Caki2 (cell line): ENCODE measurements at places on chromosomes 4 and X.
A peak's percentile ranks its signal among the peaks of the same experiment; 100 is the strongest.

GRCh38 chr4:153034681-153035080 lies 98.6 kb downstream of the FHDC1 start:
- no peak for DNase-seq

DNA sequence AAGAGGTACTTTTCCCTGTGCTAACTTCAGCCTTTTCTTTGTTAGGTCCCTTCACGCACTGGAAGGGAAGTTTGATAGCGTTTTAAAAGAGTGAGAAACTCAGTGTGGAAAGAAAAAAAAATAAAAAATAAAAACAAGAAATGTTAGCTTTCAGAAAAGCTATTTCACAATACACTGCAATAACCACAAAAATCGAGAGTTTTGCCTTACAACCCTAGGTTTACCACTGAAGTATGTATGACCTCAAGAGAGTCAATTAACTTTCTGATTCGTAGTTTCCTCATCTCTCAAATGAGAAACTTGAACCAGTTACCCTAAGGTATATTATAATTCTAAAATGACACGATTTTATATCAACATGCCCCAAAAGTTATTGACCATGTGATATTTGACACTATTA lies 93.9 kb upstream of the JADE1 start:
- DNase-seq, result no peak

GRCh38 chrX:120672841-120673530 lies 43.1 kb upstream of the C1GALT1C1 start:
- no peak for DNase-seq

GRCh38 chr4:178811356-178811755 lies 1369.1 kb upstream of the AGA start:
- no peak for DNase-seq

- DNase-seq, result no peak
These were observed 99.8 kb downstream of the TSPAN5 start for GRCh38 chr4:98558471-98559169.

DNA sequence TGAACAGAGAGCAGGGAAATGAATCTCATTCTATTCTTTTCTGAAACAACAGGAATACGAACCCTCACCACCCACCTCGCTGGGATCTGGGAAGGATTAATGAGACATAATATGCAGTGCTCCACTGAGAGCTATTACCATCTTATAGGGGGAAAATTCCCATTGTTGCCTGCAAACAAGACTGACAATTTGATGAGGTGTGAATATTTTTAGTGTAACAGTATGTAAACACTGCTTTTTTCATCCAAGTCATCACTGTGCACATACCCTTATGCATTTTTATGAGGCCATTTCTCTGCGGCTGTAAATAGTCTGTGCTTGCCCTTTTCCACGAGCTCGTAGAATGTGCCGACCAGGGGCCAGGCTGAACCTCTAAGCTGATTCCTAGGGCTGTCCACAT lies 285.6 kb upstream of the CPEB2 start:
- no peak for DNase-seq

- no peak for DNase-seq
These were observed 364.8 kb downstream of the PCDH10 start for GRCh38 chr4:133513901-133514300.

DNA sequence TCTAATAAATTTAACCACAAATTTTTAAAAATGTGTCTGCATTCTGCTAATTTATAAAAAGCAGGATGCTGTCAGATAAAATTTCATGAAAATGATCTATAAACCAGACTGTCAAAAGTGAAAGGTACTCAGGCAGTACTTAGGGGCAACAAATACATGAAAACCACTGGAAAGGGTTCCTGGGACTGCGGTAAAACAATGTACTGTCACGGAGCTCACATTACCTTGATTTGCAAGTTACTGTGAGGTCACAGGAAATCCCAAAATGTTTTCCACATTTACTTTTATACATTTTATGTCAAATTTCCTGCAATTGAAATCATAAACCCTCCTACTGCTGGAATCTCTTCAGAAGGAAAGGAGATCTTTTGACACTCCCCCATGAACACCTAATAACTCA lies 45.3 kb downstream of the SHISA3 start:
- no peak for DNase-seq

DNA sequence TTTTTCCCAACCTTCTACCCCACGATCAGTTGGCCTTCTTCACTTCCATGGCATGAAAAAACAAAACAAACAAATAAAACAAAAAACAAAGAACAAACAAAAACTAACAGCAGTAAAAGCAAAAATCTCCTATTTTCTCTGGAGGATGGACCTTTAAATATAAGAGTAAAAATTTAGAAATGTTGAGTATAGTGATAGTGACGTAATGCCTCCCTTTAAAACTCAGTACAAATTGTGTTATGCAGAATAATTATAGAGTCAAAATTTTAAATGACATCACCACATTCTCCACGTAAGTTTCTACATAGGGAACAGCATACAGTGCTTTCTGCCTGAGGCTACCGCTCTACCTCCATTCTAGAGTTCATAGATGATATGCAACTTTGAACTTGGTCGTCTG lies 2156.4 kb downstream of the PCDH7 start:
- DNase-seq, result no peak

GRCh38 chr4:77500801-77501200 lies 104.8 kb upstream of the CXCL13 start:
- DNase-seq, result no peak

- DNase-seq, result peak; percentile 92
These were observed 88.1 kb upstream of the STOX2 start for GRCh38 chr4:183816882-183817509.

DNA sequence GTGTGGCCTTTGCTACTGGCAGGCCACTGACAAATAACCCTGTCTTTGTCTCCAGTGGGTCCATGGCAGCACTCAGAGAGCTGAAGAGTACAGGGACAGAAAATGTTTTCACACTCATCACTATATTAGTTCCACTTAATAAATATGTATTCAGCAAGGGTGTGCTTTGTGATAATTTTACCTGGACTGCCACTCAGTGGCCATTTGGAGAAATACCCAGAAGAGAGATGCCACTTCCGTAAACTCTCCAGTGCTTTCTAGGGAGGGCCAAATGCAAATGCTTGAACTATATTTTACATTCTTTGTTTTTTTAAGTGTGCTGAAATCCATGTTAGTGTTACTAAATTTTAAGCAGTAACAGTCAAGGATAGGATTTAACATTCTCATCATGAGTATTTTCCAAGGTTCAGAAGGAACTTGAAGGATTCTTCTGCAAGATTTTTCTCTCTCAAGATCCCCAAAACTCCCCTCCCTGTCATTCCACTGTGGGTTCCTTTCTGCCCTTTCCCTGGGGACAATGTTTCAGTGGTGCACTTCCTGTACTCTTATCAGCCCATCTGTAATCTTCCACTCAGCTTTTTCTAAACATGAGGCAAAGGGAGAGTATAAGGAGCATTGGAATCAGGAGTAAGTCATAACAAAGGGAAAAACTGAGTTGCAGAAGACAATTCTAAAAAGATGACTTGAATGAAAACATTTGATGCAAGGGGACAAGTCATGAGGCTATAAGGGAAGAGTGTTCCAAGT lies 46.0 kb downstream of the TFDP3 start:
- peak; percentile 9 for DNase-seq

- DNase-seq, result no peak
These were observed 59.8 kb downstream of the CASK start for GRCh38 chrX:41863343-41864203.

DNA sequence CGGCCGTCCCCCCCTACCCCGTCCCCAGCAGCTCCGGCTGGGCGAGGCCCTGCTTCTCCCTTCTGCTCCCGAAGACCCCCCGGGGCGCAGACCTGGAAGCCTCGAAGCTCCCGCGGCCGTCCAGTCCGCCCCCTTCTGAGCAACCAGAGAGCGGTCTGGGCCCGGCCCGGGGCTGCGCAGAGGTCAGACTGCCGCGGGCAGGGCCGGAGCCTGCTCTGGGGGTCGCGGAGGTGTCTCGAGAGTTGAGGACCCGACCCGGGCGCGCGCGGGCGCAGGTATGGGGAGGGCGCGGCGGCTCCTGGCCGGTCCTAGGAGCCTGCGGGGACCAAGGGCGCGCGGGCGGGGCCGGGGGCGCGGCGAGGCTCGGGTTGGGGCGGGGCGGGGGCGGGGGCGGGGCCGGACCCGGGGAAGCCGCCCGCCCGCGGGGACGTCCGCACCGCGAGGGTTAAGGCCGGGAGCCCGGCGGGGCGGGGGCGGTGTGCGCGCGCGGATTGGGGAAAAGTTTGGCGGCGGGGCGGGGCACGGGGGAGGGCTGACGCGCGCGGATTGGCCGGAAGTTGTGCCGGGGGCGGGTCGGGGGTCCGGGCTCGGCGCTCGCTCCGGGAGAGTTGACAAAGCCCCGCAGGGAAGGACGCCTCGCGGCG lies at the start of gene FGFRL1:
FGFRL1 (plus strand) TSS at position 605 of the 644 bp plus-strand sequence. CDS start 860 bp downstream, outside the sequence.
- peak; percentile 71 for DNase-seq

DNA sequence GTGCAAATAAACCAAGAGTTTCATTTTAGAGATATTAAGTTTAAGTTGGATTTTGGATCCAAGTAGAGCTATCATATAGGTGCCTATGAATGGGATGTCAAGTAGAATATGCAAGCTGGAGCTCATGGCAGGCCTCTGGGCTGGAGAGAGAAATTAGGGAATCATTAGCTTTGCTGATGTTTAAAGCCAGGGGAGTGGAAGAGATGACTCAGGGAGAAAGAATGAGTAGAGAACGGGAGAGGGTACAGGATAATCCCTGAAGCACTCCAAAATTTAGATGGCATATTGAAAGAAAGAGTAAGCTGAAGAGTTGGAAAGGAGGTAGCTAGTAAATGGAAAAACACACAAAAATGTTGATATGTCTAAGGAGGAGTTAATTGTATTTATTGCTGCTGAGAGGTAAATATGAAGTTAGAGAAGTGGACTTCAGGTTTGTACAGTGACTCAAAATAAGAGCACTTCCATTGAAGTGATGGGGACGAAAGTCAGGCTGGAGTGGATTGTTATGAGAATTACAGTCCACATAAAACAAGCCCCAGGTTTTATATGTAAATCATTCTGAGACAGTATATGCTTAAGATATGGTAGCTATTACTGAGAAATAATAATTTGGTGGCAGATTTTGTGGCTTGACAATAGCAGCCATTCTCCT lies 72.5 kb upstream of the GRXCR1 start:
- no peak for DNase-seq

DNA sequence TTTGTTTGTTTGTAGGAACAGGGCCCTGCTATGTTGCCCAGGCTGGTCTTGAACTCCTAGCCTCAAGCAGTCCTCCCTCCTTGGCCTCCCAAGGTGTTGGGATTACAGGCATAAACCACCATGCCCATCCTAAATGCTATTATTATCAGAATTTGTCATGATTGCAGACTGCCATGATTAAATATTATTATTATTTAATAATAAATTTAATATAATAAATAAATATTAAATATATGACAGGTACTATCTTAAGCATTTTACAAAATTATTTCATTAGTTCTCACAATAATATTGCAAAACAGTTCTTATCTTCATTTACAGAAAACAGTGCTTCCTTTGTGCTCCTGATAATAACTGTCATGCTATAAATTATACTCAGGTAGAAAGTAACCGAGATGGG lies 133.4 kb upstream of the JADE1 start:
- no peak for DNase-seq

- no peak for DNase-seq
These were observed 12.4 kb upstream of the PIN4 start for GRCh38 chrX:72169008-72169728.

- DNase-seq, result peak; percentile 62
These were observed 577 bp upstream of the GLRA2 start for GRCh38 chrX:14528629-14529289.

DNA sequence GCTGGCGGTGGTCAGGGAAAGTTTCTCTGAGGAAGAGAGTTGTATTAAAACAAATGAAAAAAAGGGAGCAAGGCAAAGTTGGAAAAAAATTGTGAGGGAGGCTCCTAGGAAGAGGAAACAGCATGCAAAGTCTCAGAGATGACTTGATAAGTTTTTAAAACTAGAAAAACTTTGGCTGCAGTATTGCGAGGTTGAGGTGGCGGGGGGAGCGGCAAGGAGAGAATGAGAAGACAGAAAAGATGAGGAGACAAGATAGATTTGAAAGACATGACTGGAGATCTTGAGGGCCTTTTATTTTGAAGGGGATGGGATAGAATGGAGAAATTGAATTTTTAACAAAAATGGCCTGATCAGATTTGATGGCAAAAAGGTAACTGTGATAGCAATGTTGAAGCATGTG lies 4.8 kb upstream of the UBE2D3 start:
- DNase-seq, result no peak

GRCh38 chrX:7145454-7145853 lies 2.1 kb upstream of the STS start:
- peak; percentile 23 for DNase-seq

DNA sequence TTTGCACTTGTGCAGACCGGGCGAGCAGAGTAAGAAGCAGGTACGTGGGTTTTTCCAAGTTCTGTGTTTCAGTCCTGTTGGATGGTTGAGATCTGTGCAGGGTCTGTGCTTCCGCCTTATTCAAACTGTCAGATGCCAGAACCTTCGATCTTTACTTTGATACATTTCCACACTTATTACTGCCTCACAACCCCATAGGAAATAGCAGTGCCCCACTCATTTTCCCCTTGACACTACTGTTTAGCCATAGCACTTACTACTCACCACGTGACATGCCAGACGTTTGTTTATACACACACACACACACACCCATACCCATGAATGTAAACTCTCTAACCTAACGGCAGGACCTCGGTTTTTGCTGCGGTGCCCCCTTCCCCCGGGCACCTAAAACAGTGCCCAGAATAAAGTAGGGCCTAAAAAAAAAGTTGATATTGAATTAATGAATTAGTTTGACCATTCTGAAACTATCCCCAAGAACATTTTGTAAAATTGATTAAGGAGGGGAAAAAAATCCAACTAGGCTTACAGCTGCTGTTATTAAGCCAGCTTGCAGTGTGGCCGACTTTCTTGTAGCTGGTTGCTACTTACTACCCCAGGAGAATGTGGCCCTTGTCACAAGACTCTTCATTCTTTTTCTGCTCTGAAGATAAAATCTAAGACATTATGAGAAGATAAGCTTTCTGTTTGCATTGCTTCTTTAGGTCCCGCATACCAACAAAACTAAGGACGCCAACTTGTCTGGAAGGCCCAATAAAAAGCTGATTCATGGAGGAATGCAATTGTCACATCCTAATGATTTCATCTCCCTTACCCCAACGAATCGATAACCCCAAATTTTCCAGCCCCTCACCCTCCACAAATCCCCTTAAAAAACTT lies 704 bp upstream of the SEPSECS start:
- DNase-seq, result peak; percentile 36

DNA sequence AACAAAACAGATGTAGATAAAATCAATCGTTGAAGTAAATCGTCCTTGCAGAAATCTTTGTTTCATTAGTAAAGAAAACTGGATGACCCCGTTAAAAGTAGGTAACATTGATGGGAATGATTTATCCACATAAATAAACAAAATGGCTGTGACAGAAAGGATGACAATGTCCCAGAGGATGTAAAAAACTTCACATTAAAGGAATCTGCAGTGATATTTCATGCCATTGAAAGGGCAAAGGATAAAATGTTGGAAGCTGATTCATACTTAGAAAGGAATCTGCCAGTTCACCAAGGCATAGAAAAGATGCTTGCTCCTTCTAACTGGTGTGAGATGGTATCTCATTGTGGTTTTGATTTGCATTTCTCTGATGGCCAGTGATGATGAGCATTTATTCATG lies 24.2 kb upstream of the EPGN start:
- DNase-seq, result peak; percentile 95
